ENCODE measurements at places on chromosomes 12 and 14.

DNA sequence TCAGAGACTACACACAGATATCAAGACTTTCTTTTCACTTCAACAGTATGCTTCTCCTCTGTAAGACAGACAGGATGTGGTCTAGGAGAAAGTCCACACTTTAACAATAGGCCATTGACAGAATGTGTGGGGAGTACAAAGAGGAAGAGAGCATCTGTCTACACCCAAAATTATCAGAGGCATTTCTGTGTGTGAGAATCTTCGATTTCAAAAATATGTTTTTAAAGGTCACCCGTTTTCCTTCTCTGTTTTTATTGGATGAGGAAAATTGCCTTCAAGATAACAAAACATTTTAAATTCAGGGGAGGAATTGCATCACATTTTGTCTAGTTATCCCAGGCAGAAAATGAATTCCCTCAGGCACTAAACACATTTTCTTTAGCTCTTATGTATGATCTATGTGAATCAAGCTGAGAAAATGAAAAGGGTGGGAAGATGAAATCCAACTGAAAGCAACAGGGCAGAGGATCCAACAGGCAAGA is 16.4 kb downstream of the NAV3 start:
- DNase-seq, result no peak

DNA sequence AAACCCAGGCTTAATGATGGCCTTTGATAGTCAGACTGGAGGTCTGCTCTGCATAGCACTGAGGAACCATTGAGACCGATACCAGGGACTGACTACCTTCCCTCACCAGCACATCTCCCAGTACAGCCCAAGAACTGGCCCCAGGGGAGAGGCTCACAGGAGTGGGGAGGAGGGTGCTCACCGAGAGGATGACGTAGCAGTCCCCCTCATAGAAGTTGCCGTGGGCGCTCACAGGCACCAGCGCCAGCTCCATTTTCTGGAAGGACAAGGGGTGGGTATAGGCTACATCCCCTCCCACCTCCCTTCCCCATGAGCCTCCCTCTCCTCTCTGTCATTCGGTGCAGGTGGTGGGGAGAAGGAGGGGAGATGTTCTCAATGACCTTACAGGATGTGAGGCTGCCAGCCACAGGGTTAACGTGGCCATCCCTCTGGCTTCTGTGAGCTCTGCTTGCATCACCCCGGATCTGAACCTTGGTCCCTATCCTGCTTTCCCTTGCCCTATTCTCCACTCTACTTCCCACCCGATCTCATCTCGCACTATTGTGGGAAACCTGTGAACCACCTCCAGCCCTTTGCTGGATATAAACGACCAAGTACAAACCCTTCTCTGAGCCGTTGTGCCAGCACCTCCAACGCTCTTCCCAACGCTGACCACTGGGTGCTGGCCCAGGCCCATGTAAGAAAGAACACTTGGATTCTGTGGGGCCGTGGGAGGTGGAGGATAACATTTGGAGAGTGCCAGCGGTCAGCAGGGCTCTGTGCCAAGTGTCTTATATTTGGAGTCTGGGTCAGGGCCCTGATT is 4.4 kb downstream of the AVIL start:
- DNase-seq, result no peak

DNA sequence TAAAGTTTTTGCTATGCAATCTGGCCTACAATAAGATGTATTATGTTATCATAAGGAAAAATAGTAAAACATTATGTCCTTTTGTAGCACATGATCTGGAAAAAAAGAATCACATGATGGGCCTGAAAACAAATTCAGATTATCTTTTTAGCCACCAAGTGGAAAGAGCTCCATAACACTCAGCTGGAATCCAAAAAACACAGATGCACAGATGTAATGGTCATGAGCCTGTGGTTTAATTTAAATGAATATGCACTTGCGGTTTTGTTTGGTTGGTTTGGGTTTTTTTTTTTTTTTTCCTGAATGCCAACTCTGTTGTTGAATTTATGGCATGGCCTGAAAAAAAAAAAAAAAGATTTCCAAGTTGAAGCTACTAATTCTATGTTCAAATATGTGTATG is 4.1 kb downstream of the KCNC2 start:
- no peak for DNase-seq

DNA sequence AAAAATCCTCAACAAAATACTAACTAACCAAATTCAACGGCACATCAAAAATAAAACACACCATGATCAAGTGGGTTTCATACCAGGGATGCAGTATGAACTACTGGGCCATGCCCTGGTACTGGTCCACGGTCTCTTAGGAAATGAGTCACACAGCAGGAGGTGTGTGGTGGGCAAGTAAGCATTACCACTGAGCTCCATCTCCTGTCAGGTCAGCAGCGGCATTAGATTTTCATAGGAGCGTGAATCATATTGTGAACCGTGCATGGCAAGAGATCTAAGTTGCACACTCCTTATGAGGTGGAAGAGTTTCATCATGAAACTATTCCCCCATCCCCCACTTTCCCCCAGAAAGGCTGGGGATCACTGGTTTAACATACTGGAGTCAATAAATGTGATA is 6.7 kb upstream of the LGR5 start:
- no peak for DNase-seq

DNA sequence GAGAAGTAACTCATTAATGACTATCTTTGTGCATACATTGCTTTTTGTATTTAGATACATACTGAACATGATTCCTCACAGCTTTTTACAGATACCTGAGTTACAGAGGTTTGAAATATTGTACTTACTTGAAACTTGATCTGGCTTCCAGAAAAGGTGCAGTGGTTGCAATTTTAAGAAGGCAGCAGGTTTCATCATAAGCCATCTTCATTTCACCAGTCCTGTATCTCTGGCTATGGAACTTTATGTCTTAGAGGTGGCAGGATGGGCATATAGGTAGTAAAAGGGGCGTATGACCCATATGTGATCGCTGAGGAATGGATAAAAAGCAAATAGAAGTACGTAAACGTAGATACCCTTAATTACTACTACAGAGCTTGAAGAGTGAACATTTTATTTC is 13.7 kb downstream of the ZBTB1 start:
- no peak for DNase-seq
